ENCODE measurements at places on chromosomes 3 and 15. TPM values are rescaled to one million over a fixed set of nuclear protein-coding genes. Genes with fewer than 3 reads are reported as not detected.

SLC24A1 gene
- total RNA-seq: 2.7 TPM

LRRIQ4 gene
- not detected for total RNA-seq

C2CD4B gene
- total RNA-seq: 38.2 TPM

SHC4 gene
- 0.54 TPM for total RNA-seq

ARRDC4 gene
- 2.4 TPM for total RNA-seq

ARL14 gene
- total RNA-seq: not detected

TLR9 gene
- total RNA-seq: not detected

ETFA gene
- total RNA-seq: 200 TPM

SORD gene
- 14.2 TPM for total RNA-seq

TERC gene
- 46.9 TPM for total RNA-seq

RAD51 gene
- total RNA-seq: 3.7 TPM

LRRC3B gene
- total RNA-seq: not detected

OXSR1 gene
- total RNA-seq: 40.4 TPM

CHRNA7 gene
- total RNA-seq: 1.8 TPM

GCSAM gene
- total RNA-seq: not detected

Data from endothelial cell of coronary artery (primary cell).